Memory B cell (primary cell): ENCODE measurements at places on chromosomes 1 and 21.

- DNase-seq, result no peak
Observed at GRCh38 chr1:17485281-17485680, 45.8 kb upstream of the RCC2 start.

- no peak for DNase-seq
Observed at GRCh38 chr1:200163911-200164310, 136.4 kb downstream of the NR5A2 start.

- no peak for DNase-seq
Observed at GRCh38 chr1:203645996-203646395, 19.4 kb downstream of the ATP2B4 start.

DNA sequence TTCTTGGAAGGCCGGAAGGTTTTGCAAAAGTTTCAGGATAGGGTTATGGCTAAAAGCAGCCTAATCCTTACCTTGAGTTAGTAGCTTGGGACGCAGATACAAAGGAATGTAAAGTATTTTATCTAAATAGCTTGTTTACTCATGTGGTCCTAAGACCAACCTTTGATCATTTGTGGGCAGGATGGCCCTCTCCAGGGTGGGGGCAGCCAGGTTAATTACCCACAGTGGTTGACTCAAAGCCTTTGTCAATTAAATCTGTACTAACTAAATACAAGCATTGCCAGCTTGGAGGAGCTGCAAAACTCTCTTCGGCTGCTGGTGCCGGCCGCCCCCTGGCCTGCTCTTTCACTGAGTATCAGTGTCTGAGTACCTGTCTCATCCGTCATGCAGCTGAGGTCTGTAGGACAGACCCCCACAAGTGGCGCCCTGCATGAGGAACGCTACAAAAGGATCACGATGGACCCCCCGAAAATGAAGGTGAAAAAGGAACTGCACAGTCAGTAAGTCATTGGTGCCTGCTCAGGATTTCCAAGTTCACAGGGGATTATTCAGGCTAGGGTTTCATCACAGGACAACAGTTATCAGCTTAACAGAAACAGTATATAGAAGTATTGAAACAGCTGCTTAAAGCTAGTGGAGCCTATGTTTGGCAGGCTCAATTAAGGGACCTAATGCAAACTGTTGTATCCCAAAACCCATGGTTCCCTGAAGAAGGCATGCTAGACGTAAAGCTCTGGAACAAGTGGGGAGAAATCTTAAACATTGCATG, 212.5 kb upstream of the MAP1LC3C start:
- no peak for DNase-seq

DNA sequence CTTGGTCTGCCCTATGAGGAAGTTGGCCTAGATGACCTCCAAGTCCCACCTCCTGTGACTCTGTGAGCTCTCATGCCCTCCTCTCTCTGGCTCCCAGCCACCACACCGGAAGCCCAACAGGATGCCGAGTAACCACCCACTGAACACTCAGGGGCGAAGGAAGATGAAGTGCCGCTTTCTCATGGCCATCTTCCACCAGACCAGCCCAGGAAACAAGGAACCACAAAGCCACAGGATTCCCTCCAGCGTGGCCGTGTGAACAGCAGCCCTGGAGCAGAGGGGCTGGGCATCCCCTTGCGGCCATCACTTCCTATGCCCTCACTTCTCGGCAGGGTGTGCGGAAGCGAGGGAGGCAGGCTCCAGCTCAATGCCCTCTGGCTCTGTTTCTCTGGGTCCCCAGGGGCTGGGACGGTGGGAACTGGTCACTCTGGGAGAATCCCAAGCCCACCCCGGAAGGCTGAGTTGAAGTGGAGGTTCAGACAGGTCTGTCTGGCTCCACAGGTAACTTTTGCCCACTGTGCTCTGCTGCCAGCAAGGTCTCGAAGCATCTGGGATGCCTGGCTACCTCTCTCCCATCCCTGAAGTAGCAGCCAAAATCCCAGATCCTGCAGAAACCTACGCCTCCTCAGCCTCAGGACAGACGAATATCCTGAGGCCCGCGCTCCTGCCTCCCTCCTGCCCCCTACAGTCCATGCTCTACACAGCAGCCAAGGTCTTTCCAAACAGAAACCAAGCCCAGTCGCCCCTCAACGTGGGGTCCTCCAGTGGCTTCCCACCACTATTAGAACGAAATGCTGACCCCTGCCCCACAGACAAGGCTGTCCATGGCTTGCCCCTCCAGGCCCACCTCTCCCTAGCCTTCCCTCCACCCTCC, 44.2 kb upstream of the ECE1 start:
- peak; percentile 79 for DNase-seq

DNA sequence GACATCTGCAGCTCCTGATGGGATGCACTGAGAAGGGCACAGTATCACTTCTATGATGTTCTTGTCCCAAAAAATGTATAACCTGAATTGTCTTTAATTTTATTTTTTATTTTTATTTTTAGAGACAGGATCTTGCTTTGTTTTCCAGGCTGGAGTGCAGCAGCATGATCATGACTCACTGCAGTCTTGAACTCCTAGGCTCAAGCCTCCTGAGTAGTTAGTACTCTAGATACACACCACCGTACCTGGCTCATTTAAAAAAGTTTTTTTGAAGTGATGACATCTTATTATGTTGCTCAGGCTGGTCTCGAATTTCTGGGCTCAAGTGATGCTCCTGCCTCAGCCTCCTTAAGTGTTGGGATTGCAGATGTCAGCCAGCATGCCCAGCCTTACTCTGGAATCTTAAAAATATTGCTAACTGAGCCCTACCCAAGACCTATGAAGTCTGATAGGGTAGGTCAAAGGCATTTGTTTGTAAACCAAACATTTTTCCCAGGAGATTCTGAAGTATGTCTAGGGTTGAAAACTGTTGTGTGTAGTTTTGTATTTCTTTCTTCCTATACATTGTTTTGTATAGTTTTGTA, 68.9 kb downstream of the ATF6 start:
- no peak for DNase-seq

DNA sequence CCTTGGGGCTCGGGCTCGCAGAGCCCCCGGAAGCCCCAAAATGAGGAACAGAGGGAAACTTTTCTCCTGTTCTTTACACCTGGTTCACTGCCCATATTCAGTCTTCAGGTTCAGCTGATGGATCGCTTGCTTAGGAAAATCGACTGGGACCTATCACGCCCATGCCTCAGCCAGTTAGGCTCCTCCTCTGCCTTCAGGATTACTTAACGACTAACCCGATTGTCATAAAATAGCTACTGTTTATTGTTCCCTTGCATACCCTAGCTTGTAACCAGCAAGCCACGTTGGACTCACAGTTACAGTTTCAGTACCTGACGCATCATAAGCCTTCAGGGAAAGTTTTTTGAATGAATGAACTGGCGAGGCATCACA, 692 bp downstream of the TARDBP start:
- no peak for DNase-seq

- DNase-seq, result no peak
Observed at GRCh38 chr1:112935461-112936111, 20.4 kb downstream of the SLC16A1 start.

DNA sequence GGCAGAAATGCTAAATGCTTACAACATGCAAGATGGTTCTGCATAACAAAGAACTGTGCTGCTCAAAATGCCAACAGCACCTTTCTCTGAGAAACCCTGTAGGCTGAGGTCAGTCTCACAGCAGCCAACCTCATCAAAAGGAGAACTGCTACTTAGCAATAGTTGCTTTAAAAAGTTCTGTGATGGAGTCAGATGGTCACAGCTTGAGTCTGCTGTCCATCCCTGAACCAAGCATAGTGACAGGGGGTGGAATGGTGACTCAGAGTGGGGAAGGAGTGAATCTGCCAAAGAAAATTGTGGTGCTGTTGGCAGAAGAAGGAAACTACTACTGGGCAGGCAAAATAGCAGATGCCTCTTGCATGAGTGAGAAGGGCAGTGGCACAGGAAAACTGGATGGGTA, 106.0 kb upstream of the FAM78B start:
- DNase-seq, result no peak

- no peak for DNase-seq
Observed at GRCh38 chr1:25854554-25854953, 4.7 kb downstream of the AUNIP start.

- DNase-seq, result no peak
Observed at GRCh38 chr1:231395076-231395997, 26.8 kb downstream of the EGLN1 start.

GRCh38 chr1:108521990-108522393, 37.9 kb upstream of the EEIG2 start:
- DNase-seq, result no peak

DNA sequence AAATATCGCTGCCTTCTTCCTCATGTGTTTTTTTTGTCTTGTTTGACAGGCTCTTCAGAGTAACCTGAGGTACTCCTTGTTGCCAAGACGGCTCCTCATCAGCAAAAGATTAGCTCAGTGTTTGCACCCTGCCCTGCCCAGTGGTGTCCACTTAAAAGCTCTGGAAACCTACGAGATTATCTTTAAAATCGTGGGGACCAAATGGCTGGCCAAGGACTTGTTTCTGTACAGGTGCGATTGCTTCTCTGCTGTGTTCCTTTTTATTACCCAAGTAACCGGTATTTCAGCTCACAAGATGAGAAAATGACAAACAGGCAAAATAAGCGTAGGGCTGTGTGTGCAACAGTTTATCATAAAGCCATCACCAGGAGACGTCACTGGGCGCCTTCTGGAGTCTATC, 42.4 kb downstream of the DOP1B start:
- no peak for DNase-seq

- DNase-seq, result no peak
Observed at GRCh38 chr1:24336075-24336474, 16.9 kb downstream of the GRHL3 start.

GRCh38 chr1:227156520-227156919, 161.8 kb downstream of the CDC42BPA start:
- no peak for DNase-seq

GRCh38 chr1:167504467-167504827, 13.9 kb downstream of the CD247 start:
- DNase-seq, result no peak

DNA sequence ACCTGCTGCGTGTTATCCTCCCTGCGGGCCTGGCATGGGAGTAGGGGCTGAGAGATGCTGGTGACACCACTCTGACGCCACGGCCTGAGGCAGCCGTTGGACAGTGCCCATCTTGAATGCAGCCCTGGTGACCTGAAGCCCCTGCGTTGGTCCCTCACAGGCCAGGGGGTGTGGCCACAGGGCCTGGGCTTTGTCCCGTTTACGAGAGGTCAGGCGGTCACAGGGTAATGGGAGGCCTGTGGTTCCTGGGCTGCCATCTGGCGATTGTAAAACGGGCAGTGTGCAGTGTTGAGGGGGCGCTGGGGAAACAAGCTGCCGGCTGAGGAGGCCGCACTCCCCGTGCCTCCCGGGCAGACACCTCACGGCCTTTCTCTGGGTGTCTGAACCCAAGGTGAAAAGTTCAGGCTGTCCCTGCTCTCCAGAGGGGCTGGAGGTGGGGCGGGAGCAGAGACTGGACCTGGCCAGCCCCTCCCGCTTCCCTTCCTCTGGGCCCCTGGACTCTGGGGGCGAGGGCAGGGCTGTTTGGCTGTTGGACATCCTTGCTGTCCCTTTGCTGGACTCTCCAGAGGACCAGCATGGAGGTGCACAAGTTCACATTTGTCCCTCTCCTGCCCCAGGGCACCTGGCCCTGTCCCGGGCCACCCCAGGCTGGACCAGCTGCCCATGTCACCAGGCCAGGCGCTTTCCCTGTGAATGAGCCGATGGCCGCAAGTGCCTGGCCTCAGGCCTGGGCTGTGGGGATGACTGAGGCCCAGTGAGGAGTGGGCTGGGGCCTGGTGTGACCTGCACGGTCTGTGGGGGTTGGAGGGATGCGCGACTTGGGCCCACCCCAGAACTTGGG, 42.4 kb downstream of the SKI start:
- DNase-seq, result no peak

DNA sequence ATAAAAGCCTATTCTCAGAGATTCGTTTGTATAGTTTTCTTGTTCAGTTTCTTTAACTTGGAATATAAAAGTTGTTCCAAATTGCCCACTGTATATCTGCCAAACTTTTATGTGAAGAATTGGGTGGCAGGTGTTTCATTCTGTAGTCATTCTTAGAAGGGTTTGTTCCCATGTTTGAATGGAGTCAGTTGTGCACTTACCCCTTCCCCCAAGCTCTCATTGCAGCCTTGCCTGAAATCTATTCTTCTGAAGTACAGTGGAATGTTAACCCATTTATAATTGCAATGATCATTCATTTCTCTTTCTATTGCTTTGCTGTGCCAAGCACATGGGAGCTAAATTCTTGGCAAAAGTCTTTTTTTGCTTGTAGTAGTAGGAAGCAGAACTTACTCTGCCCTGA, 375.3 kb upstream of the C1orf87 start:
- no peak for DNase-seq

DNA sequence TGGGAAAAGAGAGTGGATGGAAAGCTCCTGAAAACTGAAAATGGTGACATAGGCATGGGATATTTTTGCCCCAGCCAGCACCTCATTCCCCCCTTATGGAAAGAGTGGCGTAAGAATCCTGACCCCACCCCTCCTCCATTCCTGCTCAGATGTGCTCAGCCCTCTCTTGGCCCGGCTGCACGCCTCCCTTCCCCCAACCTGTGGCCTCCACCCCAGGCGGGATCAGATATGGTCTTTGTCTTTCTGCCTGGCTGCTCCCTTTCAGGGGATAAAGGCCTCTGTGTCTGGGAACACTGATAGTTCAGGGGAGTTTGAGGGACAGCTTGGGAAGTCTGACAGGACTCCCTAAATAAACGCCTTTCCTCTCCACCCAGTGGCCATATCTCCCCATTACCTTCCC, 49.8 kb downstream of the KIRREL1 start:
- DNase-seq, result no peak

GRCh38 chr1:156423422-156424352, 54.7 kb downstream of the RHBG start:
- DNase-seq, result no peak

DNA sequence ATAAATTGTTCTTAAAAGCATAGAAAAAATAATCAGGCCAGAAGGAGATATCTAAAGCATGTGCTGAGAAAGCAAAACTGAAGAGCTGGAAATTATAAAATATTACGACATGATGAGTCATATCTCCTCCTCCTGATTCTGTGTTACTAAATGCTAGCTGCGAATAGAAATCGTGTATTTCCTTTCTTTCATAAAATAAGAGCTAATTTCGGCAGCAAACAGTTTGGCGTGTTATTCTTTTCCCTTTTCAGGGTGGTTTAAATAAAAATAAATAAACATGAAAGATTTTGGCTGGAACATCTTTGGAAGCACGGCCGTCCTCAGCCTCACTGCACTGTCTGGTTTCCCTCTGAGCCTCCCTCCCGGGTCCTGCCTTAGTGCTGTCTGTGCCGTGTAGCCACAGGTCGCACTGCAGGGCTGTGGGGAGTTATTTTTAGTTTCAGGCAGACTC, 56.0 kb downstream of the ADARB1 start:
- no peak for DNase-seq

DNA sequence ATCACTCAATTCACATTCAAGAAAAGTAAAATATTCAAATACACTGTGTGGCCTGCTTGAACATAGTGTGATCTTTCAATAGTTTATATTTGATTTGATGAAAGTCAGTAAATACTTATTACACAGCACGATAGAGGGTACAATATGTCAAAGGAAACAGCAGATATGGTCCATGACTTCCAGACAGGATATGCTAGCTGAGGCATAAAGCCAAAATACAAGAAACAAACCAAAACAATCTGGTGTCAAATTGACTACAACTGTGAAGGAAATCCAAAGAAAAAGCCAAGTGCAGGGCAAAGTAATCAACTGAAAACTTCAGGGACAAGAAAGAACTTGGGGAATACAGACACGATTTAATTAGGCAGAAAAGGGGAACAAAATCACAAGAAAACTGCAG, 19.3 kb downstream of the RRAGC start:
- DNase-seq, result no peak

- no peak for DNase-seq
Observed at GRCh38 chr1:36855699-36856494, 178.4 kb downstream of the GRIK3 start.
